Globus pallidus (tissue), 1 donor: ENCODE measurements at places on chromosomes 3 and 15.

DNA sequence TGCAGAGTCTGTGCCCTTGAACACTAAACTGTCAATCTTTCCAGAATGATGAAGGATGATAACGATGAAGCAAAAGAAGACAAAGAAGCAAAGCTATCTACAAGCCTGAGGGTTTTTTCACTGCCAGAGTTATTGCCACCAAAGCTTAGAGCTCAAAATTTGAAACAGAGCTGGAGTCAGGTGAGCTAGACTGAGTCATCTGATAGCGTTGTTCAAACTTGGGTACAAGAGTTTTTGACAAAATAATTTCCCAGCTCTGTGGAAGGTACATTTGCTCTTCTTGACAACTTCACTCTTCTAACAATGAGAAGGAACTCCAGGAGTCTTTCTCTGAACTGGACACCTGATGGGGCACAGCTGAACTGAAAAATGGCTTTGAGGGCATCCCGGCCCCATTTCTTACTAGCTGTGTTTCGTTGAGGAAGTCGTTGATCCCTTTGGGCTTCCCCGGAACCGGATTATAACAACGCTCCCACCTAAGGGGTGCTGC lies 715 bp downstream of the MCCC1 start:
- no peak for DNase-seq

DNA sequence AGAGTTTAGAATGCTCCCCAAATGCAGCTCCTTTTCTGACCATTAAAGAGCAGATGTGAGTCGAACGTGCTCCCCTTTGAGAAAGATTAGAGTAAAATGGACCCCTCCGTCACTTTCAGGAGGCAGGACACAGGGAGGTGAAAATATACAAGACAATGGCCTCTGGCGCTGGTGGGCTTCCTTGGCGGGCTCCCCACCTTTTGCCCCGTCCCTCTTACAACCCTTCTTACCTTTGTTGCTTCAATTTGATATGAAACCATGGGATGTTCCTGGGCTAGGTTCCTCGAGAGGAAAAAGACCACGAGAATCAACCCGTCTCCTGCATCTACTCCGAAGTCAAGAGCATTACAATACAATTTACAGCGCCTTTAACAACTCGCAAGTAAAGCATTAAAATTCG lies 214.2 kb downstream of the MEIS2 start:
- DNase-seq, result no peak

GRCh38 chr15:71648095-71648494 lies 162.3 kb upstream of the NR2E3 start:
- DNase-seq, result no peak

DNA sequence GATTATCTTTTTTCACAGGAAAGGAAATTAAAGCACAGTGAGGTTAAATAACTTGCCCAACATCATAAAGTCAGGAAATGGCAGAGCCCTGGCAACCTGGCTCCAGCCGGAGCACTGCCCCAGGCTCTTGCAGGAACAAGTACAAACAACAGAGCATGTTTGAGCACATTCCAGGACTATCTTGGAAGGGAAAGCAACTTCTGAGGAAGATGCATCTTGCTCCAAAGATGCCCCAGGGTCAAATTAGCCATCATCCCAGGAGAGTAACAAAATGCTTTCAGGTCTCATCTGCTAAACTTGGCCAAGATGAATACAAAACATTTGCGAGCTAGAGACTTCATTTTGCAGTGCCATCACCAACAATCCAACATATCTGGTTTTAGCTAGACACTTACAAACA lies 162.4 kb upstream of the LRRN1 start:
- no peak for DNase-seq

GRCh38 chr3:53865732-53866499 lies 16.0 kb downstream of the ACTR8 start:
- DNase-seq, result no peak

DNA sequence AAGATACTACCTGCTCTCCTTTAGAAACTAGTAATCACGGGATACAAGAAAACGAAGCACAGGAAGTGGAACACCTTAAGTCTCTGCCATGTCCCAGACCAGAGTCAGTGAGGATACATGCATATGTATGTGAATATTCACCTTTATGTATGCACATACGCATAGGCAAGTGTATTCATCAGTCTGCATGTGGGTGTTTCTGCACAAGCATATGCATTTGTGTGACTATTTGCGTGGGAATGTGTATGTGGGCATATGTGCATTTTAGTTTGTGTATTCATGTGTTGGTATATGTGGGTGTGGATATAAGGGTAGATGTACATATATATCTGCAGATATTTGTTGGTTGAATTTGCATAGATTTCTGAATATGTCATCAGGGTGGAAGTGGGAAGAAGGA lies 889.7 kb downstream of the AGBL1 start:
- no peak for DNase-seq

DNA sequence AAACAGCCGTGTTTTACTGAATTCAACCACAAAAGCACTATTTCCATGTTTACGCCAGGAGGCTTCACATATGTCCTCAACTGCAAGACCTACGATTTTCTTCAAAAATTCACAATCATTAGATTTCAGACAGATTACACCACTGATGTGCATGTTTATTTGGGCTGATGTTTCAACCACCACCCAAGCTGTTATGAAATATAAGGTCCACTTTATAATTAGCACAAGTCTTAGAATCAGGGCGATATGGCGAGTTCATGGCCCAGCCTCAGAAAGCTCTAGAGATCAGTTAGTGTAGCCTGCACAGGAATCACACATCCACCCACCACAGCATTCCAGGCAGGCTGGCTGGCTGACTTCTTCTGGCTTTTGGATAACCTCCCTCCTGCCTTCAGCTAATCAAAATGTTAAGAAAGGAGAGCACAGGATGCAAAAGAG lies 15.4 kb downstream of the SH3BP5 start:
- DNase-seq, result no peak

- DNase-seq, result no peak
Observed at GRCh38 chr3:70531838-70532489, 219.5 kb upstream of the MDFIC2 start.

GRCh38 chr15:27702581-27702980 lies 396.5 kb downstream of the OCA2 start:
- no peak for DNase-seq

DNA sequence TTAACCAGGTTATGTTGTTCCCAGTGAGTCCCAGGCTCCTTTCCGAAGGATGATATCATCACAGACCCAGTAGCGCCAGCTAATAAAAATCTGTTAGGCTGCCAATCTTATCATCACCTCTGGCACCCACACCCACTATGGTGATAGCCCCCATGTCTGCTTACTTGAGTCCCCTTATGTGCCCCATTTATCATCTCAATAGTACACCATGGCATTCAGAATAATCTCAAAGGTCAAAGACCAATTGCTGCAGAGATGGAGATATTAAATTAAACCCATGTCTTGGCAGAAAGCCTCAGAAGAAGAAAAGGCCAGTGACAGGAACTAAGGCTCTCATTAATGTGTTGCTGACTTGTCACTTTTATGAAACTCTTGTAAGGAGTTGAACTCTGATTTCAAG lies 32.8 kb downstream of the CPNE4 start:
- no peak for DNase-seq

- DNase-seq, result no peak
Observed at GRCh38 chr3:105800320-105800719, 68.5 kb downstream of the CBLB start.

GRCh38 chr3:46663591-46664135 lies 29.8 kb downstream of the ALS2CL start:
- no peak for DNase-seq

- no peak for DNase-seq
Observed at GRCh38 chr3:31253782-31254181, 278.9 kb upstream of the STT3B start.

DNA sequence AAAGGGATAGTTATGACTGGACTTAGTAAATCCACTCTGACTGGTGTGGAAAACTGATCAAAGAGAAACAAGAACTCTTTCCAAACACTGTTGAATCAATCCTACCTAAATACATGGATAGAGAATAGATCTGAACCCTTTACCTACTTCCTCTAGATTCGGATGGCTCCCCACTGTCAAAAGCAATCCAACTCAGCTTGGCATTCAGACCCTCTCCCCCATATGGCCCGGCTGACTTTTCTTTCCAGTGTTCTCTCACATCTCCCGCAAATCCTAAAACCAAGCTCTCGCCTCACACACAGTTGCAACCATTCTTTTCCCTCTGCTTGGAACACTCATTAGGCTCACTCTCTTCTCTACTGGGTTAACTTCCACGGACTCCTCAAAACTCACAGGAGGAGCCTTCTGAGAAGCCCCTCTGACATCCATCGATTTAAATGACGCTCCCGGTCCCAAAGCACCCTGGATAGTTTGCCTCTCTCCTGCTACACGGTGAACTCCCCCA lies 639 bp downstream of the SPICE1 start:
- DNase-seq, result no peak

DNA sequence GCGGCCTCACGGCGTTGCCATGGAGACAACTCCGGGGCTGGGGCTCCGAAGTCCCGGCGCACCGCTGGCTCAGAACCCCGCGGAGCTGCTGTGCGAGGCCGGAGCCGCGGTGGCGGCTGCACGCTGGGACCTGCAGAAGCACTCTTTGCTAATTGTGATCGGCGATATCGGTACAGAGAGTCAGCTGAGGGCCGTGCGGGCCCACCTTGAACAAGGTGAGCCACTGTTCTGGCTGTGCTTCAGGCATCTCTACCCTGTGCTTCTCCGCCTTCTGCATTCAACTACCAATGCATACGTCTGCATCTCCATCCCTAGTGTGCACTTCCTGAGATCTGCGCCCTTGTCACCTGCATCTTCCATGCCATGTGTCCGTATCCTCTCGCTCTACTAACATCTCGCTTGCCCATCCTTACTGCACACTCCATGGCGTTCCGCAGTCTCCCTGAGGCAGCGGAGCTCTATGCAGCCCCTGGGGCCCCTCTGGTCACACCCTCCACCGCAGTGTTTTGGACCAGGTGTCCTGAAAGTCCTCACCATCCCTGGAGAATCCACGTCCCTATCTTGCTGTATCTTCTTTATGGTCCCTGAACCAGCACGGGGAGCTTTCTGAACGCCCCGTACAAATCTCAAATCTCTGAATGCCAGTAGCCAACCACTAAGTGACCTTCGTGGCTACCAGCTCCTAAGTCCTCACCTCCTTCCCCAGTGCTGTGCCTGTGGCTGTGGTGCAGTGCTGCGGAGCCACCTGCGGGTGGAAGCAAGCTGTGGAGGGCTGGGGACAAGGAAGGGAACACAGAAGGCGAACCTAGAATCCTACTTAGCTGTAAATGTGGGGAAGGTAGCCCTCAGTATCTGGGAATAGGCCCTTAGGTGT lies 6.2 kb upstream of the MAP1A start:
- DNase-seq, result peak; percentile 53

GRCh38 chr3:27553886-27554540 lies 69.8 kb upstream of the SLC4A7 start:
- no peak for DNase-seq

GRCh38 chr3:139353920-139354556 lies 10.2 kb downstream of the MRPS22 start:
- peak; percentile 58 for DNase-seq

GRCh38 chr15:57580428-57580827 lies 11.3 kb upstream of the MYZAP start:
- DNase-seq, result no peak

GRCh38 chr3:64176461-64176996 lies 48.7 kb downstream of the PRICKLE2 start:
- DNase-seq, result no peak

DNA sequence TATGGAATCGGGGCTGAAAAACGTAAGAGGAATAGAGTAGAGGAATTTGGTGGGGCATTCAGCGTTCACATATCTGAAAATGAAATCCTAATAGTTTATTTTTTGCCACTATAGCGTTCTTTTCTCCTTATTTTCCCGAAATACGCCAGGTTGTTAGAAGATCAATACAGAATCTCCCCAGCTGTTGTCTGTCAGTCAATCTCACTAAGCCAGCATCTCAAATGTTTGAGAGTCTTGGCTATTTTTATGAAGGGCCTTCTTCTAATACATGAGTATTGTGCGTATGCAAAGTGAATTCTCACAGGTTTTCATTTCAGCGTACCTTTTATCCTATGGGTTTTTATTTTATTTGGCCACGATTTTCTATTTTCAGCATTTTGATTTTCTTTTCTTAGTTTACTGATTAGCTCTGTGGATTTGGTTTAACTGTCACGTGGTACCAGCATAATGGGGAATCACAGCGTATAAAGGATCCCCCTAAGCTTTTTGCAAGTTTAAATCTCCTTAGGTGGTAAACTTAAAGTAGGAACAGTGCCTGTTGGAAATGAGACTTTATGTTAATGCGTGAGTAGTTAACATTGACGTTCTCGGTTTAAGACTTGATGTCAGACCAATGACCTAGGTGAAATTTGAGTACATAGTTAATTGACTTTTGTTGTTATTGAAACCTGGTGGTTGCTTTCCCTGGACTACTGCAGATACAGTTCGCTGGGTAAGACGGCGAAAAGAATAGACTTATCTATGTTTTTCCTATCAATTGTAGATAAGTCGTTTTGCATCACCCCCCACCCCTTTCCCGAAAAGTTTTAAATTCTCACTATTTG lies 1.3 kb downstream of the FXR1 start:
- no peak for DNase-seq

- DNase-seq, result no peak
Observed at GRCh38 chr3:125434582-125435011, 59.5 kb upstream of the ZNF148 start.

- DNase-seq, result peak; percentile 41
Observed at GRCh38 chr15:70486451-70487386, 276.6 kb downstream of the UACA start.

- no peak for DNase-seq
Observed at GRCh38 chr3:140276703-140277102, 341.7 kb downstream of the CLSTN2 start.

DNA sequence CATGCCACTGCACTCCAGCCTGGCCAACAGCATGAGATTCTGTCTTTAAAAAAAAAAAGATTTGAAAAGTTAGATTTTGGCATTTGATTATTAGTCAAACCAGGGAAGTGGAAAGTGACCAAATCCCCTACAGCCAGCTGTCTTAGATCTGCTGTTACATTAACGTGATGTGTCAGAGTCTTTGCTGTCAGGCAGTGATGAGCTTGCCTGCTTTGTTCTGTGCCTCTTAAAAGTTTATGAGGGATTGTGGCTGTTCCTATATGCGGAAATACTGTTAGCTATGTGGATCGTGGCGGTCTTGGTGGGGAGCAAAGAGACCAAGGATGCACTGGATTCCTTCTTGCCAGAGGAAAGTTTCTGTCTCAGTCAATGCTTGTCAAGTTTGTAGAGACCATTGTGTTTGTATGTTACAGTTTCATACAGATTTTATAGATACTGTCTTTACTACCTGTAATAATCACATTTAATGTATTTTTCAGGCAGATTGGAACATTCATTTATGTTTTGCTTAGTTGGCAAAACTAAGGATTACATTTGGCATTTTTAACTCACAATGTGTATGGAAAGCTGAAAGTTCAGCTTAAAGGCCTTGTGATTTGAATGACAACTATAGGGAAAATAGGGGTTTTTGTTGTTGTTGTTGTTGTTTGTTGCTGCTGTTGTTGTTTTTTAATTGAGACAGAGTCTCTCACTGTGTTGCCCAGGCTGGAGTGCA lies 137.4 kb downstream of the VPS8 start:
- DNase-seq, result no peak

- no peak for DNase-seq
Observed at GRCh38 chr3:169759256-169759655, 5.6 kb downstream of the TERC start.

- DNase-seq, result no peak
Observed at GRCh38 chr3:196941729-196942225, 551 bp downstream of the NCBP2 start.
